ENCODE measurements at places on chromosomes 2 and 18.

- no peak for DNase-seq
These were observed at the start of gene MAP2 for GRCh38 chr2:209423562-209424198. MAP2 (plus strand) TSS chr2:209424047; CDS start chr2:209653171, 229,124 bp downstream.

DNA sequence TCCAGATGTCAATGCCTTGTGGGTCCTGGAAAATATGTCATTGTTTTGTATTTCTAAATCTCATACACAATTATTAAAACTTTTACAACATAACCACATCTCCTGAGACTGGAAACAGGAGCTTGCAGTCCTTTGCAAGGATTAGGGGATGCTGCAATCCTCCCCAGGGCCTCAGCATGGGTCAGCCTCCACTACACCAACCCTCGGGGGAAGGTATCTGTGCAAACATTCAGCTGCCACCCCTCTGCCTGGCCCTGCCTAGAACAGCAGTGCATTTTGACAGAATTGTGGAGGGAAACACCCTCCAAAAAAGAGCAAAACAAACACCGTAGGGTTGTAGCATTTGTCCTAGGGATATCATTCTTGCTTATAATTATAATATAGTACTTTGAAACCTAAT lies 4.2 kb upstream of the UPP2 start:
- no peak for DNase-seq

GRCh38 chr2:110818767-110819481 lies 86.6 kb downstream of the ACOXL start:
- no peak for DNase-seq

DNA sequence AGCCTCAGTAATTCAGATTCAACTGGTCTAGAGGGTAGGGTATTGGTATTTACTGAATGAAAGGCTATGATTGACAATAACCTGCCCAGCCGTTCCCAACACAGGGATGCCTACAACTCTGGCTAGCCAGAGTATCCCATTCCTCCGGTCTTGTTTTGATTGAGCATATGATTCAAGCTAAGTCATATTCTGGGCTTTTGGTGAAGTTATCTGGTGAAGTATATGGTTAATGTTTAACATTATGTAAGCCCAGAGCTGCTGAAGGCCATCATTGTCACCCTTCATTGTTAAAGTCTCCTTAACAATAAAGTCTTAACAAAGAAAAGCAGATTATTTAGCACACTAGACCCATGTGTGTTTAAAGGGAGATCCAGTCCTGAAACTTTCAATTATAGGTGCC lies 152.6 kb downstream of the EXOC6B start:
- no peak for DNase-seq

DNA sequence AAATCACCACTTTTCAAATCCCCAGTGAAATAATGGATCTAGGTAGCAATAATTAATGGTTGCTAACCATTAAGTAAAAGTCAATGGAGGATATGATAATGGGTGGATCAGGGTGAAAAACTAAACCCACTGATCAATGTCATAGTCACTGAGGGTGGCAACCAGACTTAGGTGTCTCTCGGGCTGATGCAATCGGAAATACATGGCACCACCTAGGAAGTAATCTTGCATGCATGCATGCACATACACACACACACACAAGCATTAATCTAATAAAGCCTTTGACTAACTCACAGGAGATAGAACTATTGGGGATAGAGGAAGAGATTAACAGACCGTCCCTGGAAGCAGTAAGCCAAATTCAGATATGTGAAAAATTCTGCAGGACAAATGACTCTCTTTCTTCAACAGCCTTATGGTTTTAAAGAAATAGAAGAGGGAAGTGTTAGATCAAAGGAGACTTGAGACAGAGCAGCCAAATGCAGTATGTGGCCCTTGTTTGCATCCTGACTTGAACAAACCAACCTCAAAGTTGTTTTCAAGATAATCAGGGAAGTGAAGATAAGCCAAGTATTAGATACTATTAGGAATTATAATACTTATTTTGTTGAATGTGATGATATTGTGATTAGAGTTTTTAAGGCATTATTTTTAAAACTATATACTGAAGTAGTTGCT lies 186.0 kb upstream of the RMP24 start:
- no peak for DNase-seq

GRCh38 chr2:27074738-27075565 lies 3.5 kb upstream of the EMILIN1 start:
- DNase-seq = peak; percentile 76

DNA sequence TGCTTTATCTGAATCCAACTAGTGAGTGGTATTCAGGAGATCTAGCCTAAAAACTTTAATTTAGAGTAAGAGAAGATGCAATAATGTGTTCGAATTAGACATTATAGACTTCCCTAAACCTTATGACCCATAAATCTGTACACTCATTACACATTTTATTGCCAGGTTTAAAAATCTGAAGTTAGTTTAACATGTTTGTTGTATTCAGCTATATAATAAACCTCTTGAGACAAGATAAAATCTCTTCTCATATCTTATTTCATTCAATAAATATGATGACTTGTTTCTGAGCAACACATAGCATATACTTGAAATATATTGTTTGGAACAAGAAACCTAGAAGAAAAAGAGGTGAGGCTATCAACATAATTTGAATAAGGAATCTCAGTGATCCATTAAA lies 150.7 kb downstream of the CDH7 start:
- no peak for DNase-seq

DNA sequence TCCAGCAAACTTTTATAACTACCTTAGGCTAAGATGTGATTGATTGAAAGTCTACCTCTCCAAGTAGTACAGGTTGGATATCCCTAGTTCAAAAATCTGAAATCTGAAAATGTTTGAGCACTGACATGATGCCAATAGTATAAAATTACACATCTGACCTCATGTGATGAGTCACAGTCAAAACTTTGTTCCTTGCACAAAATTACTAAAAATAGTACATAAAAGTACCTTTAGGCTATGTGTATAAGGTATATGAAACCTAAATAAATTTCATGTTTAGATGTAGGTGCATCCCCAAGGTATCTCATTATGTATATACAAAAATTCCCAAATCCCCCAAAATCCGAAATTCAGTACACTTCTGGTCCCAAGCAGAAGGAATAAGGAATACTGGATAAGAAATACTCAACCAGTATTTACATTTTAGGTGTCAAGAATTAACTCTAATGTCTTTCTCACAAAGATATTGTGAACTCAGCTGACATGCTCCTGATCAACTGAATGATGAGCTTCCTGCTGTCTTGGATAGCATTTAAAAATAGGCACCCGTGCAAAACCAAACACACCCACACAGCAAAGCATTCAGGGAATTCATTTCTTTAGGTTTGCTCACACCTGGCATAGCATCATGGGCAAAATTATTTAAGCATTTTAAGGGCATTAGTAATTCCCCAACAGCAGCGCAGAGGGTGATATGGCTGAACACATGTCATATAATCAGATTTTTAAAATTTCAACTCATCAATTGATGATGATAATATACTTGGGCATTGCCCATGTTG lies 497.4 kb upstream of the MEIS1 start:
- DNase-seq = no peak

DNA sequence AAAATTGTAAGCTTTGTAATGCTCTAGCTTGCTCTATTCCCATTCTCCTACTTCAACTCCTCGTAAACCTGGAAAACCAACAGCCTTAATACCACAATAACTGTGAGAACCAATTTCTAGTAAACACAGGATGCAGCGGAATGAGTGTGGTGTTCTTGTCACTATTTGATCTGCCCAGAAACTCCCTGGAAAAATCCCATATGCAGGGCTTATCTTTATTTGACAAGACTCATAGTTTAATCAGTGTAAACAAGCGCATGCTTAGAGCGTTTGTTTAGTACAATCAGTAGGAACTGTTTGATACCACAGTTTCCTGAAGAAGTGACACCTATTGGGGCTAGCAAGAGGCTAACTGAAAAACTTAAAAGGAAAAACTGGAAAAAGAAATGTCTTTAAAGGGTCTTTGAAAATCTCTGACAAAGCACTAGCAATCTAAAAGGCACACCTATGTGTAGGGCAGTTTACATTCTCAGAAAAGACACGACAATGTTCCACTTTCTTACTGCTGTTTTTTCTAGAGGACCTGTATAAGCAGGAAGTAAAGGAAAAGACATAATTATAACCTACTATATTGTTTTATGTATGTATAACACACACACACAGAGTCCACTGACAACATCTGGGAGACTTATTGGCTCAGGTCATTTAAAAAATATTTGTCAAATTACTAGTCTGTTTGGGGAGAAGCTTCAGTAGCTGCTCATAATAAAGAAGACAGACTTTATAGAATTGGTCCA lies 241.4 kb upstream of the KLHL14 start:
- no peak for DNase-seq

GRCh38 chr2:156118753-156119416 lies 213.6 kb downstream of the NR4A2 start:
- DNase-seq = no peak

Measured in GF-D8 (cell line).